ENCODE measurements at places on chromosomes 6 and 20.

GRCh38 chr6:20232188-20232587, 19.9 kb upstream of the MBOAT1 start:
- DNase-seq = no peak

DNA sequence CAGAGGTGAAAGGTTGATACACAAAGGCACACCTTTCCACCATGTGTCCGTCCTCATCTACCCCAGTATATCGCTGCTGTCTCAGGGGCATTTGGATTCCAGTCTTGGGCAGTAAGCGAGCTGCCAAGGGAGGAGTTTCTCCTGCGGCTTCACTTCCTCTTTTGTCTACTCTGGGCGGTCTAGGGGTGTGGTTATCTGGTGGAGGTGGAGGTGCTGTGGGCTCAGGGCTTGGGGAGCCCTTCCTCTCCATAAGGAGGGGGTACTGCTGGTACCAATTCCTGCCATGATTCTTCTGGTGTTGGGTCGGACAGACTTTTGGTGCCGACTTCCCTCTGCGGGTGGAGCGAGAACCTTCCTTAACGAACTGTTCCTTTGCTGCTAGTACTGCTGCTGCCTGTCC, 31.9 kb upstream of the FABP7 start:
- no peak for DNase-seq

GRCh38 chr6:118859517-118860064, 34.4 kb upstream of the ASF1A start:
- no peak for DNase-seq

- DNase-seq = no peak
Observed at GRCh38 chr6:36413489-36414480, 26.3 kb upstream of the ETV7 start.

- DNase-seq = no peak
Observed at GRCh38 chr20:61830991-61831390, 234.7 kb downstream of the TAF4 start.

- DNase-seq = no peak
Observed at GRCh38 chr6:83633609-83634008, 75.3 kb downstream of the SNAP91 start.

DNA sequence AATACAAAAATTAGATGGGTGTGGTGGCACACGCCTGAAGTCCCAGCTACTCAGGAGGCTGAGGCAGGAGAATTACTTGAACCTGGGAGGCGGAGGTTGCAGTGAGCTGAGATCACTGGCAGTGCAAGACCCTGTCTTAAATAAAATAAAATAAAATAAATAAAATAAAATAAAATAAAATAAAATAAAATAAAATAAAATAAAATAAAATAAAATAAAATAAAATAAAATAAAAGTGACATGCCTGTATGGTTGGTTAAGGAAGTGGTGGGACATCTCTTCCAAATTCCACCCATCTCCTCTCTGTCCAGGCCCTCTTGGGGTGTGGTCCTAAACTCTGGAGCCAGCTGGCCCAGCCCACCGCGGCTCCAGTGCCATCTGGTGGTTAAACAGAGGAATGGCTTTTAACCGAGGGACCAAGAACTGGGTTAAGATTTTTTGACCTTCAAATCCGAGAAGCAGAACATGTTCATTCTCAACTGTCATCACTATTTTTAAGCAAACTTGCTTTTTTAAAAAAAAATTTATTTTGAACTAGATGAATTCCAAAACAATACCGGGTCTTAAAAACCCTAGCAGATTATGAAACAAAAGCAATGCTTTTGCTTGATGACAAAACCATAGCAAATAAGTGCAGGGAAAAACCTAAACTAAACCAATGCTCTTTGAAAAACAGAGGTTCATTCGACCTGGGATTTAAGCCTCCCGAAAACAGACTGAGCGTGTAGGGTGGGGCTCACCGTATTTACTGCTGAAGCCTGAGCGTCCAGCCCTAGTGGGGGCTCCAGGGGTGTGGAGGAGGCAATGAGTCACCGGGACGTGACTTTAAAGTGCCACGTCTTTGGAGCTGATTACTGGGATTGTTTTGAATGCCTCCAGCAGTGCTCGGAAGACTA, 68.8 kb downstream of the CDC5L start:
- no peak for DNase-seq

DNA sequence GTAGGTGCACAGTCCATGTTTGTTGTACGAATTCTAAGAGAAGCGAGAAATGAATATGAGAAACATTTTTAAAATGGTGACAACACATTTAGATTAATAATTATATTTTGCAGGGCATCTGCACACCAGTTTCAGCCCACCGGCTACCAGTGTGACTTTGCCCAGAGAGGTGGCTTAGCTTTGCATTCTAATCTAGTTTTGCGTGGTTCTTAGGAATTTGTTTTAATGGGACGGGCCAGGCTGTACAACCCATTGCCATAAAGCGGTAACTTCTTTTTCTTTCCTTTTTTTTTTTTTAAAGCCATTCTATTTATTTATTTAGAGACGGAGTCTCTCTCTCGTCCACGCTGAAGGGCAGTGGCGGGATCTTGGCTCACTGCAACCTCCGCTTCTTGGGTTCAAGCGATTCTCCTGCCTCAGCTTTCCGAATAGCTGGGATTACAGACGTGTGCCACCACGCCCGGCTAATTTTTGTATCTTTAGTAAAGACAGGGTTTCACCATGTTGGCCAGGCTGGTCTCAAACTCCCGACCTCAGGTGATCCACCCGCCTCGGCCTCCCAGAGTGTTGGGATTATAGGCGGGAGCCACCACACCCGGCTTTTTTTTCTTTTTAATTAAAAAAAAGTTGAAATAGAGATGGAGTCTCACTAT, 829 bp downstream of the MANBAL start:
- DNase-seq = no peak

DNA sequence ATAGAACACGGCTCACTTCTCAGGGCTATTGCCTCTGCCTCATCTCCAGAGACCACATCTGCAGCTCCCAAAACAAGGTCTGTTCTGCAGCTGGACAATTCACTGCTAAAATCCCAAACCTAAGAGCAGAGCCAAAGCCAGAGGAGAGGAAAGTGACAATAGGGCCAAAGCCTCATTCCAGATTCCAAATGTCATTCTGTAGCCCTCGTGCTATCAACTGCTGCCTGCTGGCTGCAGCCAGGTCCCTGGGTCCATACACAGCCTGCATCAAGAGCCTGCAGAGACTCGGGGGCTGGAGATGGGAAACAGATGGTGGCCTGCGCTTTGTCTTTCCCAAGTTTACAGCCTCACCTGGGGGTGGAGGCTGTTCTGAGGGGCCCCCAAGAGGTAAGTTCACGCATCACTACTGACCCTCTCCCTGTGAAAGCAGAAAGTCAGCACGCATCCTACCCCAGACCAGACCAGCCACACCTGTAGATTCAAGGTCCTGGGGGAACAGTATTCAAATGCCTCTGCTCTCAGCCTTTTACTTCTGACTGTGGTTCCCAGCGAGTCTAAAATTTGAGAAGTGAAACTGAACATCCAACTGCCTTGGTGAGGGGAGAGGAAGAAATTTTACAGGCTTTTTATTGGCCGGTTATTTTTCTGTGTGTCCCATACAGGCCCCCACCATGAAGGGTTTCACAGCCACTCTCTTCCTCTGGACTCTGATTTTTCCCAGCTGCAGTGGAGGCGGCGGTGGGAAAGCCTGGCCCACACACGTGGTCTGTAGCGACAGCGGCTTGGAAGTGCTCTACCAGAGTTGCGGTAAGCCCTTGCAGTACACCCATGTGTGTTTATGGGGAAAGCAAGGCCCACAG, at the start of gene LY86:
LY86 (plus strand) TSS at position 657 of the 860 bp plus-strand sequence; CDS start at position 672, 15 bp downstream.
- no peak for DNase-seq

- no peak for DNase-seq
Observed at GRCh38 chr6:11171952-11172351, 60.4 kb upstream of the ERVFRD-1 start.

DNA sequence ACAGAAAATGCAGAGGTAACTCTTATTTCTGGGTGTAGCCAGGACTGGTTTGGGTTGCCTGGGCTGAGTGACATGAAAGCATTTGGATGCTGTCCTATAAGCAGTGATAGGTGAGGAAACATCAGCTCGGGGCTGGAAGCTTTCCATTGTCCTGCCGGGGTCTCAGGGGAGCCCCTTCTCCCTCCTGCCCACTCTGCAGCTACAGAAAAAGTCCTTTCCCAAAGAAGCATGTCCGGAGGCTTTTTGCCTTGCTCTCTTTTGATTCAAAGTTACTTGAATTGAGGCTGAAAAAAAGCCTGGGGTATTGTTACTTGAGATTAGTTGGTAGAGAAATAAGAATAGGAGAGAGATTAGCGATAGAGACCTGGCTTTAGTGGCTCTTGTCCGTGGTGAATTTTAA, 90.7 kb upstream of the ZNFX1 start:
- DNase-seq = no peak

DNA sequence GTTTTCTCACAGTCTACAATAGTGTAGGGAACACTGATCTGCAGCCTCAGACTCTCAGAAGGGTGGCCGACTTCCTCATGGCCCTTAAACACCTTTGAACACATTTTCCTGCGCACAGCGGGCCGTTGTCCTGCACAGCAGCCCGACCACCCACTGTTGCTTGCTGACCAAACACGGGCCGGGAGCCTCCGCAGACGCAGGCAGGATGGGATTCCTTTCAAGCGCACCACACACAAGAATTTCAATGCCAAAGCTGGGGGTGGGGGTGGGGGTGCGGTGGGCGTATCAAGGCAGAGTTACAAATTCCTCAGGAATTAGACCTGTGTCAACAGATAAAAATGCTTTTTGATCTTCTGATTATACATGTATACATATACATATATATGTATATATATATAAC, 74.5 kb downstream of the HUS1B start:
- no peak for DNase-seq

DNA sequence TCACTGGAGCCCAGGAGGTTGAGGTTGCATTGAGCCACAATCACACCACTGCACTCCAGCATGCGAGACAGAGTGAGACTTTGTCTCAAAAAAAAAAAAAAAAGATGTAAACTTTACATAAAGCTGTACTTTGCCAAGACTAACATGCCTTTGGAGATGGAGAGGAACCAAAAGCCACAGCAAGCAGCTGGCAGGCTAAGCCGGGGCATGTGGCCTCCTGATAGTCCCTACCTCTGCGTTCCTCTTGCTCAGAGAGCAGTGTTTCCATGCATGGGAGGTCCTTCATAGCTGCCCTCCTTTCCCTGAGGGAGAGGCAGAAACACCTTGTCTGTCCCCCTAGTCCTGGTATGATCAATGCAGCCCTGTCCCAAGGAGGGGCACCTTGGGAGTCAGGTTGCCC, 35.2 kb downstream of the SPATA2 start:
- no peak for DNase-seq

DNA sequence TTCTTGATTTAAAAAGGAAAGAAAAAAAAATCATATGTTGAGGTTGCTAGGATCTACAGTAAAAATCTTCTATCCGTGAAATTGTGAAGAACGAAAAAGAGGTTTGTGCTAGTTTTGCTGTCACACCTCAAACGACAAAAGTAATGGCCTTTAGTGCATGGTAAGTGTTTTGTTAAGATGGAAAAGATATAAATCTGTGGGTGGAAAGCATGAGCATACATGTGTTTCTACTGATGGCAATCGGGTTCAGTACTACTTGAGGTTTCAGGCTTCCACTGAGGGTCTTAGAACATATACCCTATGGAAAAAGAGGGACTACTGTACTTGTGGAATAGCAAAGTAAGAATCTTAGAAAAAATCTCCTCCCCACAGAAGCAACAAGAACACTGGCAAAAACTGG, 58.0 kb downstream of the AHI1 start:
- no peak for DNase-seq

DNA sequence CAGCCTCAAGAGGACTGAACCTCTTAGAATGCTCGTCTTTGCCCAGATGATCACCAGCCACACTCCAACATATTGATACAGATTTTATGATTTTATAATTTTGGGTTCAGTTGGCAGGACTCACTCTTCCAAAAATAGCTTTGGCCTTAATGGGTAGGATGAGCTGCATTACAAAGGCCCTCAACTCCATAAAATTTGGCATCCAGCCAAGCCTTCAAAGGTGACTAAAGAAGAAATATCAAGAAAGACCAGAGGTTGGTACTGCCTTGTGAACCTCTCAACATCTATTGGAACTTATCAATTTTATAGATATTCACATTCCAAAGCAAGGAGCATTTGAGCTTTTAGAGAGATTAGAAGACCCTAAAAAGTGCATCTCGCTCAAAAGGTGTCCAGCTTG, 48.4 kb upstream of the SNAP25 start:
- no peak for DNase-seq

- no peak for DNase-seq
Observed at GRCh38 chr20:13855613-13856012, 70.8 kb downstream of the NDUFAF5 start.

GRCh38 chr6:97189767-97190166, 93.2 kb downstream of the MMS22L start:
- DNase-seq = no peak

GRCh38 chr6:94361304-94362060, 942.1 kb upstream of the EPHA7 start:
- no peak for DNase-seq

DNA sequence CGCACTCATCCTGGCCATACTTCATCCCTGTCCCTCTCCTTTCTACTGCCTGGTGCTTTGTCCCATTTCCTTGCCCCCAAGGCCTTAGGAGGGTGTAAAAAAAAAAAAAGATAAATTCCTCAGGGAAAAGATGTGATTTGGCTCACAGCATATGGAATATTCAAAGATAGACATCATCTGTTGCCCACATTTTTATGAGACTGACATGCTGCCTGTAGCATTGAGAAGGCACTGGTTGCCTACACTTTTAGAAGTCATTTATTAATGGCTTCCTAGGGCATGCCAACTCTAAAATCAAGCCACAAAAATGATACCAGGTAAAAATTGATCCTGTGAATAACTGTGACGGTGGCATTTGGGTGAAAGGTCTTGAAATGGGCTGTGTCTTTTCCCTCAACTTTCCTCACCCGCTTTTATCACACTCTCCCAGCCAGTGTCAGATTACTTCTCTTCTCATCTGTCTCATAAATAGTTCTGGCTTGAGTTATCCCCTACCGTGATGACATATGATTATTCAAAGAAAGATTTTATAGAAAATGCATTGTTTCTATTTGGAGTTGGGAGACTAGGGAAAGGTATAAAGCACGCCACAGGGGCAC, 139.4 kb downstream of the CARMIL1 start:
- DNase-seq = no peak

- no peak for DNase-seq
Observed at GRCh38 chr20:49006446-49006980, 39.6 kb upstream of the CSE1L start.

DNA sequence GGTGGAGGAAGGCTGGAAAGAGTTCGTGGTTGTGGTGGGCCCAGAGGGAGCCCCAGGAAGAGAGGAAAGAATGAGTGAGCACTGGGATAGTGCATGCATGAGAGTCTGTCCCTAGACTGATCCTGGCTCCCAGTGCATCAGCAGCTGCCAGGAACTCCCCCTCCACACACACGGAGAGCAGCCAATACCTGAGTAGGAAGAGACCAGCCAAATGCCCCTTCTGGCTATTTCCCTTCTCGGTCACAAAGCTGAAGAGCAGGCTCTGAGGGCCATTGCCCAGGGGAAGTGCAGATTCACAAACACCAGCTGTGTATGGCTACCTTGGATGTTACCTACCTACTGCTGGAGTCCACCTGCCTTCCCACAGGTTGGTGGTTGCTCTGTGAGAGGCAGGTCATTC, 45.1 kb downstream of the GABRR2 start:
- DNase-seq = no peak
